Hematopoietic multipotent progenitor cell treated with erythropoietin and hydrocortisone succinate and interleukin-3 and kit ligand, for 6 days (in vitro differentiated cells): ENCODE measurements at places on chromosomes 1 and 21.

DNA sequence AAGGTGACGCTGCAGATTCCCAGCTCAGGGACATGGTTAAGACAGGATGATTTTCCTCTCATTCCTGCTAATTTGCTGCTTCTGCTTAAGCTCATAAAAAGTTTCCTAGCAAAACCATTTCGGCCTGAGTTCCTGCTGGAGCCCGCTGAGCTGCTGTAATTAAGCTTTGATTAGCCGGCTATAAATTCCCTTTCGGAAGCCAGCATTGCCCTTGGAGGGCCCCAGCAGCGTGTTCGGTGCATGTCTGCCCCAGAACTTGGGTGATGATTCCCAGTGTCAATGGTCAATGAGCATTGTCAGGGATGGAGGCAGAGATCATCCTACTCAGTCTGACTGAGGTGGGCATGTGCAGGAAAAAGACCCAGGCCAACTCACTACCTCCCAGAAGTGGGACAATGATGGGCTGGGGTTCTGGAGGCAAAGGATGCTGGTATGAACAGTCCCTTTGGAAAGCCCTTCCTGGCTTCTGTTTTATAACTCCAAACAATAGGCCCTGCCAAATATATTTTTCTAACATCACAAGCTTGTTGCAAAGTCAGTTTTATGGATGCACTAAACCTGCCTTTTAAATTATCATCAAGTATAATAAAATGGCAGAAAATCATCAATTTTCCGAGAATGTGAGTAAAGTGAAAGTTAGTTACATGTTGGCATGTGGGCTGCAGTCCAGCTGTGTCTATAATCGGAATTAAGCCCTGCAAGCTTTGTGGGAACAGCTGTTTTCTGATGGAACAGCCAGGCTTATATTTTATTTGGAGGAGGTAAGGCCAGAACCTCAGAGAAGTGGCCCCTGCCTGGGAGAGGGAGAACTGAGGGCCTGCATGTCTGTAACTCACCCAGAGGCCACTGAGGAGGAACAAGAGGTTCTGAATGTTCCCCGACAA, 257.1 kb downstream of the GRIK3 start:
- DNase-seq = no peak

- peak; percentile 58 for DNase-seq
These were observed 105.0 kb downstream of the LEPR start for GRCh38 chr1:65525266-65526048.

- DNase-seq = peak; percentile 42
These were observed 624 bp downstream of the SLC41A1 start for GRCh38 chr1:205812271-205812877.

GRCh38 chr1:186152620-186153239, 222.3 kb downstream of the TPR start:
- no peak for DNase-seq

DNA sequence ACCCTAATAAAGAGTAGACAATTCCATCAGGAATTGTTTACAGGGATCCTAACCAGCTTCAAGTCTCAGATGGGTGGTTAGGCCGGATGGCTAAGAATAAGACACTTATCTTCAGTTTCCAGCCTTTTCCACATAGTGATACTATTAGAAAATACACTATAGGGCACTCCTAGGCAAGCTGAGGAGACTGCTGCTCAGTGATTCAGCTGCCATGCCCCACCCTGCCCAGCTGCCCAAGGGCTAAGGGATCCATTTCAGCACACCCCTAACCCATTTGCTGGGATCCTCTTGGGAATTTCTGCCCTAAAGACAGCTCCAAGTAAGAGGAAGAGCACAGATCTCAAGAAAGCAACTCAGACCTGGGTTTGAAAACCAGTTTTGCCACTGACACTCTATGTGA, 31.9 kb downstream of the PLPP3 start:
- DNase-seq = no peak

DNA sequence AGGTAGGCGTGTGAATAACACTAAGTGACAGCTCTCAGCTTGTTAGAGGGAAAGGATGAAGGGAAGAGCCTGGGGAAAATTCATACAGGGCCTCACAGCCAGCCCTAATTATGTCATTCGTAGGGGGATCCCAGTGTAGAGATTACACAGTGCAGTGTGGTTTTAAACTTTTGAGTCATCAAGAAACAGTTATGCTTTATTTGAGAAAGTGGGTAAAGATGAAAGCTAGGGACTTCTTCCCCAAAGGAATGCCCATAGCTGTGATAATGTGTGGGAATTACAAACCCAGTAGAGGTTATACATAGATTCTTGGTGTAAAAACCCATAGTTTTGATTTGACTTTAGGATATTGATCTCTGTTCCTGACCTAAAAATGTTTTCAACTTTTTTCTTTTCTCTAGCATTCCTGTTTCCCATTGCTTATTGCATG, 1.9 kb downstream of the TTF2 start:
- DNase-seq = peak; percentile 23

DNA sequence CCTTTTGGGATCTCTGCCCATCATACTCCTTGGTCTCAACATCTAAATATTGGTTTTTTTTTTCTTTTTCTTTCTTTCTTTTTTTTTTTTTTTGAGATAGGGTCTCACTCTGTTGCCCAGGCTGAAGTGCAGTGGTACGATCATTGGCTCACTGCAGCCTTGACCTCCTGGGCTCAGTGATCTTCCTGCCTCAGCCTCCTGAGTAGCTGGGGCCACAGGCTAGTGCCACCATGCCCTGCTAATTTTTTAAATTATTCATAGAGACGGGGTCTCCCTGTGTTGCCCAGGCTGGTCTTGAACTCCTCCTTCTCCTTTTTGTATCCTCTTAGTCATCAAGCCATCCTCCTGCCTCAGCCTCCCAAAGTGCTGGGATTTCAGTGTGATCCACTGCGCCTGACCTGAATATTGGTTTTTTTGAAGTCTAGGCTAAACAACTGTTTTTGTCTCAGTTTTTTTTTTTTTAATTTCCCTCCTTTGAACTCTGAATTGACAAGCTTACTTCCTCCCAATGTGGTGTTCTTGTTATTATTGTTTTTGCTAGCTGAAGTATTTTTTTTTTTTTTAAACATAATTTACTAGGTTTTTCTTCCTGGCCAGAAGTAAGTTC, 30.9 kb downstream of the MAPKAPK2 start:
- DNase-seq = no peak

DNA sequence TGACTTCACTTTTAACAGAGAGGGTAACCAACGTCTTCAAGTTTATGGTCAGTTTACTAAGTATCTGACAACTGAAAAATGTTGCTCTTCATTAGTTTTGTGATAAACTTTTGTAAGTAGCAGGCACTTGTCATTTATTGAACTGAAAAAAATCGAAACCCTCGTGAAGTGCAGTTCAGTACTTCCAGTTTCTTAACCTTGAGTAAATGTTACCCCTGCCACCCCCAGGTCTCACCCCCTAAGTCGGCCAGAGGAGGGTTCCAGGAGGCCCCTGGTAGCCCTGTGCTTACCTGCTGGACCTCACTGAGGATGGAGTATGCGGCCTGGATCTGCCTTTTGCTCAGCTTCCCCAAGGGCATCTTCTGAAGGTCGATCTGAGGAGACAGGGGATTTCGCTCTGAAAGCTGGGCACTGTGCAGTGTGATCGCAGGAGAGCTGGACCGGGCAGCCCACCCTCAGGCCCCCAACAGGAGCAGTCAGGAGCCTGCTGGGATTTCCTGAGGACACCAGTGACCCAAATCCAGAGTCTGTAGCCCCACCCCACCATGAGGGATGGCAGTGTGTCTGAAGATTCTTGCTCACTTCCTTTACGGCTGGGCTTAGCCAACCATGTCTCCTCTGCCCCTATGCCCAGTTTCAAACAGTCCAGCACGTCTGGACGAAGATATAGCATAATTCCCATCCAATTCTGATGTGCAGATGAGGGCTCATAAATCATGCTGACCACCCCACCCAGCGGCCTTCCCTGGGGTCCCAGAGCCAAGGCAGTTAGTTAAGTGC, 37.6 kb downstream of the PARP1 start:
- no peak for DNase-seq

DNA sequence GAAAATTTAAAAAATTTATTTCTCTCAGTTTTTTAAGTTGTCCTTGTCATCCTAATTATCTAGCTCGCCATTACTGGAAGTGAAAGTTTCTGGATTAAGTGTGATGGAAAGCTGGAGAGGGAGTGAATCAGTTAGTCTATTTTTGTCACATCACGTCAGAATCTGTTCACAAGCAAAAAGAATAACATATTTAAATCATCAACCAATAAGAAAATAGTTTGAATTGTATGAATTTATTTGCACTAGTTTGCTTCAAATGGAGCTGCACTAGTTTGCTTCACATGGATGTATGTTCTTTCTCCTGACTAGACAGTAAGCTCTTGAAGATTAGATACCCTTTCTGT, 22.8 kb downstream of the PHC2 start:
- no peak for DNase-seq

- no peak for DNase-seq
These were observed 48.4 kb downstream of the SLAMF6 start for GRCh38 chr1:160474392-160475242.

DNA sequence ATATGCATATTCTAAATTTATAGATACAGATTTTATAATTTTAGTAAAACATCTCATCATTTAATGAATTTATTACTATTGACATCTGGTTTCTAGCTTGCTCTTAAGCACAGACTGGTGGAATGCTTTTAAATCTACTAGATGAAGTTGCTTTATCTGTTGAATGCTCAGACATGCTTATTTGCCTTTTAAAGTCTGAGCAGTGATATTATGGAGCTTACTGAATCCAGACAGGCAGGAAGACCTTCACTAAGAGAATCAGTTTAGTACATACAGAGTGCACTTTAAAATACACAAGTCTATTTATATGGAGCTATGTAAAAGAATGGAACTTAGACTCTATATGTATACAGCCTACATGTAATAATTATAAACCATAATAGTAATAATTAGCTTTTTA, 16.6 kb downstream of the SDCCAG8 start:
- no peak for DNase-seq
